ENCODE measurements at places on chromosomes 2 and 18. TPM values are rescaled to one million over a fixed set of nuclear protein-coding genes. Genes with fewer than 3 reads are reported as not detected.

Gene CCDC68
- 41.3 TPM for total RNA-seq

GRCh38 chr2:211237586-211238275 is 681.3 kb downstream of the CPS1 start:
- DNase-seq: no peak

- peak; percentile 40 for DNase-seq
Measured at GRCh38 chr2:20015482-20016083, 3.1 kb upstream of the MATN3 start.

Gene PLCD4
- total RNA-seq: 6.7 TPM

Gene PLEK
- total RNA-seq: 12.4 TPM

Gene NMUR1
- total RNA-seq: 0.26 TPM

Gene STPG4
- total RNA-seq: not detected

- no peak for DNase-seq
Measured at GRCh38 chr2:16588565-16588964, 77.1 kb downstream of the CYRIA start.

- DNase-seq: no peak
Measured at GRCh38 chr2:198375083-198375410, 570.7 kb downstream of the PLCL1 start.

DNA sequence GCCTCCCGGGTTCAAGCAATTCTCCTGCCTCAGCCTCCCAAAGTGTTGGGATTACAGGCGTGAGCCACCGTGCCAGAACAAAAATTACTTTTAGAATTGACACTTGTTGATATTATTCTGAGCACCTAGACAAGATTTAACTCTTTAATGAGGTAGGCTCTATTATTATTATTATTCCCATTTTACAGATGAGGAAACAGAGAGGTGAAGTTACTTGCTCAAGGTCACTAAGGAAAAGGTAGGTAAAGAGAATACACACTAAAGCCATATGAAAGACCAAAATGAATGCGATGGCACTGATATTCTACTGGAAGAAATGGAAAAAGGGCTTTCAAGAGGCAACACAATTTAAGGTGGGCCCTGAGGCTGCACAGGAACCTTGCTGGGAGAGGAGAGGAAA is 73.8 kb upstream of the ZFP36L2 start:
- DNase-seq: no peak

DNA sequence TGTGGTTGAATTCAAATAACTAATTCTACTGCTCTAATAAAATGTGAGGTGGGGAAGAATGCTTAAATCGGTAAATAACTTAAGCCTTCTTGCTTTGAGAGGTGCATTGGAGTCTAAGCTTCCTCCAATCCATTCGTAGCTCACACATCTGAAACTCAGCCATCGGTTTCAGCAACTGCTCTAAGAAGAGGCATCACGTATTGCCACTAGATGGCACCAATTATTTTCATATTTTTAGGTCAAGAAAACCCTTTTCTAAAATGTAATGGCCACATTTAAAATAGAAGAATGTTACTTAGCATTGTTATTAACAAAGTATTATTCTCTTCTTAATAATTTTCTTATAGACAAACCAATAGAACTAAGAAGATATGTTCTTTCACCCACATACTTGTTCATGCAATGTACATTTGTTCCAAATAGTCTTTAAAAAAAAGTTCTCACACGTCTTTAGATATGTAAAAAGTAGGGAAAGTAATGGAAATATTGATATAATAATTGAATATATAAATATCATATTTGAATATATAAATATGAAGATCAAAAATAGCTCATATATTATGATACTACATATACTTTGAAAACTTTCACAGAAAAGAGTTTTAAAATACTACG is 229.8 kb downstream of the CCDC178 start:
- DNase-seq: no peak

- no peak for DNase-seq
Measured at GRCh38 chr18:78932281-78932680, 47.3 kb upstream of the SALL3 start.

DNA sequence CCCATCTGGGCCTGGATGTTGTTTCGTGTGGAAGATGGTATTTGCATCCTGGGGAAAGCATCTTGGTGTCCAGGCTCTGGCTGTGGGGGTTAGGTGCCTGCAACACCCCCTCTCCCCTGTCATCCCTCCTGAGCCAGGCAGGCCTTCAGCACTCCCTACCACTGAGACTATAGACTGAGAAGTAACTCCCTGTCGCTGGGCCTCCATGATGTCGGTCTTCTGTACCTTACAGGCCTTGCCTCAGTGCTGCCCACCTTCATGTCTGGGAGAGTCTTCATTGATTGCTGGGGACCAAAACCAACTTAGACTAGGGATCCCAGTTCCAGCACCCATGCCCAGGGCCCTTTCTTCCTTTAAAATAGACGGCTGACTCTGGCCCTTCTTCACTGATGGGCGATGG is 33.1 kb upstream of the DNMT3A start:
- no peak for DNase-seq

GRCh38 chr2:11850082-11850481 is 103.7 kb downstream of the LPIN1 start:
- no peak for DNase-seq

DNA sequence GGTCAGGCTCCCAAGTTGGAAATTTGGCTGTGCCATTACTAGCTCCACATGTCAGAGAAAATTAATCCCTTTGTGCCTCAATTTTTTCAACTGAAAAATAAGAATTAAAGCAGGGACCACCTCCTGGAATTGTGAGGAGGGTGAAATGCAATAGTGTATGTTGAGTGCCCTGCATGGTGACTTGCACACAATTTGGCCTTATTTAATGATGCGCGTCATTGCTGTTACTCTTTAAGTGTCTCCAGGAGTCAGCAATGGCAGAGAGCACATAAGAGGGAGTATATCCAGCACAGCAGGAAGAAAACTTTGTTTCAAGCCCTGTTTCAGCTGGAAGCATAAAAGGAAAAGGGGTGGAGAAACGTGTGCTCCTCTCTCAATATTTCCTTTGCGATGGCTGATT is 215.8 kb downstream of the ALK start:
- no peak for DNase-seq

GRCh38 chr2:152716805-152717227 is 445 bp downstream of the PRPF40A start:
- peak; percentile 21 for DNase-seq

- no peak for DNase-seq
Measured at GRCh38 chr2:129884221-129884786, 95.2 kb upstream of the RAB6C start.

DNA sequence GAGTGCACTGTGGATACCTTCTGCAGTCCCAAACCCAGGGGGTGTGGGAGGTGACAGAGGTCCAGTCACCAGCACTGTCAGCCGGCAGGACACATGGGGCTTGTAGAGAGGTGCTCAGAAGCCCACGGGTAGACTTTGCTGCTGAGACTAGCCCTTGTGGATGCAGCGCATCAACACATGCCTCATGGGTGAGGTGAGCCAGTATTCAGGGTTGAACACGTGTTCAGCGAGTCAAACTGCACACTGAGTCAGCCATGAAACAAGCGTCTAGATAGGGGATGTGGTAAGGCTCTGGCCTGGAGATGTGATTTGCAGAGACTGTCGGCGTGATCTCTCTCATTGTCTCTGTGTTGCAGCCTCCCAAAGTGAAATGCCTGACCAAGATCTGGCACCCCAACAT is 35.8 kb upstream of the SCLY start:
- no peak for DNase-seq

Gene SOWAHC
- 28.2 TPM for total RNA-seq

Gene RNF181
- total RNA-seq: 71.6 TPM
